ENCODE measurements at places on chromosomes 3 and 15.

- no peak for DNase-seq
These were observed 30.7 kb downstream of the ATP13A5 start for GRCh38 chr3:193347521-193348501.

DNA sequence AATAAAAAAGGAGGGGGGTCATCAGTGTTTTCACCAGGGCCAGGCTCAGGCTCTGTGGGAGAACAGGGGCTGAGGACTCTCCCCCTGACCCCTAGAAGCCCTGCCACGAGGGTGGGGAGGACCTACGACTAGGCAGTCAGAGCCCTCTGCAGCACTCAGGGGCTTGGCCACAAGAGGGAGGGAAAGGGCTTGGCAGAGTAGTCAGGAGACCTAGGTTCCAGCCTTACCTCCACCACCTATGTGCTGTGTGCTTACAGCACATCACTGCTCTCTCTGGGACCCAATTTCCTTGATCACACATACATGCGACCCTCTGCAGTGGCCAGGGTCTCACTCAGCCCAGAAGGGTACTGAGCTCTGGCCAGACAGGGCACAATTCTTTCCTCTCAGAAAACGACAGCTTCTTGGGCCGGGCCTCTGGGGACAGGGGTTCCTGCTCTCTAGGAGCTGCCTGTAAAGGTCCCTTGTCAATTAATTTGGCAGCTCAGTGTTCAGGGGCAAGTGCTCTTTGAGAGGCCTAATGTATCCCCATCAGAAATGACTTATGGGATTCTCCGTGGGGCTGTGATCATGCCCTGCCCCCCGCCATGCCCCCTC is 16.4 kb upstream of the SKIC8 start:
- no peak for DNase-seq

GRCh38 chr3:143479727-143480126 is 360.2 kb downstream of the CHST2 start:
- no peak for DNase-seq

DNA sequence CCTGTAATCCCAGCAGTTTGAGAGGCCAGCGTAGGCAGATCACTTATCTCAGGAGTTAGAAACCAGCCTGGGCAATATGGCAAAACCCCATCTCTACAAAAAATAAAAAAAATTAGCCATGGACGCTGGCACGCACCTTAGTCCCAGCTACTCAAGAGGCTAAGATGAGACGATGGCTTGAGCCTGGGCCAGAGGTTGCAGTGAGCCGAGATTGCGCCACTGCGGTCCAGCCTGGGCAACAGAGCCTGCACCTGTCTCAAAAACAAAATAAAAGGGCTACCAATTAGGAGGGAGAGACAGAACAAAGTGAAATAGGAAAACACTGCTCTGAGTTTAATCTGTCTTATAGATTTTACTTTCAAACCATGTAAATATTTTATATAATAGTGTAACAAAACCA is 33.8 kb downstream of the MSL2 start:
- DNase-seq = no peak

DNA sequence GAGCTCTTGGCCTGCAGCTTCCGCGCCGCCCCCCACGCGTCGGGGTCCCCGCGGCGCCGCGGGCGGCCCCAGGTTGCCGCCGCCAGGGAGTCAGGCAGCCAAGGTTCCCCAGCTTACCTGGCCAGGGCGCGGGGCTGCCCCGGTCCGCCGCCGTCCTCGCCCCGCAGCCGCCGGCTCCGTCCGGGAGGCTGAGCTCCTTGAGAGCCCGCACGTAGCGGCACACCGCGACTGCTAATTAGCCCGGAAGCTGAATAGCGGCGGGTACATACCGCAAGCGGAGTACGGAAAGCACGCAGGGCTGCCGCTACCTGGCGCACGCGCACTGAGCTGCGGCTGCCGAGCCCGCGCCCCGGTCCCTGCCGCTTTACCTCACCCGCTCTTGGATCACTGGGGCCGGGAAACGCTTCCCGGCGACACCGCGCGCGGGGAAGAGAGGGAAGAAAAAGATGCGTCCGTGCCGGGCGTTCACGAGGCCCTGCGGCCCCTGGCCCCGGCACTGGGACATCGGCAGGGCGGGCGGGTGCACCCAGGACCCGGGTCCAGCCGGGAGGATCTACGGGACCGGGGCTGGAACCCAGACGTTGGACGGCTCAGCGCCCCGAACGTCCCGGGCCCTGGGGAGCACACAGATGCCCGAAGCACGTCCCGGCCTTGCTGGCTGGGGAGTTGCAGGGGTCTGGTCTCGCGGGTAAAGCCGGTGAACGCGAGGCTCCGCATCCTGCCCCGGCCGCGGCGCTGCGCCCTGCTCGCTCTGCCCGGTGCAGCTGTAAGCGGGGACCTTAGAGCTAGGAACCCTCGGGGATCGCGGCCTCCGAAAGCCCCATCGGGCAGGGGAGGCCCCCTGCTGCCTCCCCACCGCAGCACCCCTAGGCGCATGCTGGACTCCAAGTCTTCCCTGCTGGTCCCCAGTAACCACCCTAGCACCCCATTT is at the start of gene GOLGA8B:
GOLGA8B (minus strand) TSS at position 253 of the 931 bp plus-strand sequence. CDS start 47,739 bp downstream, outside the sequence.
- peak; percentile 49 for DNase-seq

- no peak for DNase-seq
These were observed 66.3 kb downstream of the STAG1 start for GRCh38 chr3:136685882-136686281.

GRCh38 chr3:187669675-187670504 is at the start of gene SST:
SST (minus strand) TSS chr3:187670394; CDS start chr3:187670291, 103 bp downstream.
- no peak for DNase-seq

DNA sequence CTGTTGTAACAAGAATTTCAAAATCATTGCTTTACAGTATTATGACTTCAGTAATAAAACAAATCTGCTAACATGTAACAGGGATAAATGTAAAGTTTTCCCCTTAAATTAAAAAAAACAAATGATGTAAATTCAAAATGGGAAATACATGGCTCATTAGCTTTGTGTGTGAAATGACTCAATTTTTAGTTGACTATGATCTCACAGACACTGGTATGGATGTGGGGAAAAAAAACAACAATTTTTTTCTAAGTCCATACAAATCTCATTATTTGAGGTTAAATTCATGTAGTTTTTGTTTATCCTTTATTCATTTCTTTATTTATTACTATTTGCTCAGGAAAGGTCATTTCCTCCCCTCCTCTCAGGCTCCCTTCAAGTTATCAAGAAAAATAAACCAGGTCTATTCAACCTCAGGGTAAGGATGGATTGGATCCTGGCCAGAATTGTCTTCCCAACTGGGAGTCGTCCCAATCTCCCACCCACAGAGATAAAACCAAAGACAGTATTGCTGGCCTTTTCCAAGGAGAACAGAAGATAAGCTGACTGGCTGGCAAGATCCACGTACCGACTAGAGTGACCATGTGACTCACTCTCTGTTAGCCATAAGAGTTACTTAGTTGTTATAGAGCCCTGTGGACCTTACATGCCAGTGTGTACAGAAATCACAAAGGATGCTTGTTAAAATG is 373.3 kb downstream of the GAP43 start:
- DNase-seq = no peak

- no peak for DNase-seq
These were observed 848 bp upstream of the GOLGA8B start for GRCh38 chr15:34584330-34584668.

GRCh38 chr3:194548346-194549321 is 61.8 kb upstream of the ATP13A3 start:
- DNase-seq = no peak

- no peak for DNase-seq
These were observed 139.7 kb downstream of the SNRPN start for GRCh38 chr15:25094519-25094918.

- no peak for DNase-seq
These were observed 18.5 kb downstream of the RYK start for GRCh38 chr3:134232151-134232550.

- DNase-seq = no peak
These were observed 81.1 kb upstream of the PDZRN3 start for GRCh38 chr3:73705792-73706191.

- DNase-seq = no peak
These were observed 151.2 kb upstream of the UBE2E1 start for GRCh38 chr3:23654571-23654970.

- DNase-seq = no peak
These were observed 110.9 kb upstream of the THRB start for GRCh38 chr3:24605511-24606028.
